Esophagus muscularis mucosa (tissue), 4 donors: ENCODE measurements at places on chromosomes 3 and 15. TPM values are rescaled to one million over a fixed set of nuclear protein-coding genes. Genes with fewer than 3 reads are reported as not detected.
A peak's percentile ranks its signal among the peaks of the same experiment; 100 is the strongest.

DNA sequence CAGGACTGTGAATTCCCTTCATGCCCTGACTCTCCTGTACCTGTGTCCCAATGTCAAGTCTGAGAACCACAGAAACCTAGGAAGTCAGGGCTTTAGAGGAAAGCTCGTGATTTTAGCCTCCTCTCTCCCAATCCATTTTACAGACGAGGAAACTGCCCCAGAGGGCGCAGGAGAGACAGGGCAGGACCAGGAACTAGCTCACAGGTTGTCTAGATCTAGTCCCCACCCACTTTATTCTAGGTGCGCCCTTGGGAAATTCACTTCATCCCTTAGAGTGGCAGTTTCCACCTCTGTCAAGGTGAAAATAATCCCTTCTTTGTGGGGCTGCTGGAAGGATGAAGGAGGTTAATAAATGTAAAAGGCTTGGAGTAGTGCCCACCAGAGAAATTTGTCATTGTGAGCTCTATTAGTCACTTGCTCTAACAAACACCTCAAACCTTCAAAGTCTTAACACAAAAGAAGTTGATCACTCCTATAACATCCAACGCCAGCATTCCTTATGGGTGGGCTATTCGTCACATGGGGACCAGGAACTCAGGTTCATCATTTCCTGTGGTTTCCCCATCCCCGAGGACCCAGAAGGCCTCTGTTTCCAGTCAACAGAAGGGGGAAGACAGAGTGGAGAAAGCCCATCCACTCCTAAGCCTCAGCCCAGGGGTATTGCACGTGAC lies 282.3 kb downstream of the XXYLT1 start:
- no peaks in the 10 kb centered on the region for H3K27me3 ChIP-seq
- no peak overlapping the region for H3K4me3 ChIP-seq

GRCh38 chr3:136209921-136210320 lies 13.8 kb upstream of the MSL2 start:
- no peak overlapping the region for H3K27ac ChIP-seq
- H3K36me3 ChIP-seq: no peaks in the 10 kb centered on the region
- no peak for DNase-seq
- H3K27me3 ChIP-seq: no peaks in the 10 kb centered on the region
- H3K4me3 ChIP-seq: no peak overlapping the region

DNA sequence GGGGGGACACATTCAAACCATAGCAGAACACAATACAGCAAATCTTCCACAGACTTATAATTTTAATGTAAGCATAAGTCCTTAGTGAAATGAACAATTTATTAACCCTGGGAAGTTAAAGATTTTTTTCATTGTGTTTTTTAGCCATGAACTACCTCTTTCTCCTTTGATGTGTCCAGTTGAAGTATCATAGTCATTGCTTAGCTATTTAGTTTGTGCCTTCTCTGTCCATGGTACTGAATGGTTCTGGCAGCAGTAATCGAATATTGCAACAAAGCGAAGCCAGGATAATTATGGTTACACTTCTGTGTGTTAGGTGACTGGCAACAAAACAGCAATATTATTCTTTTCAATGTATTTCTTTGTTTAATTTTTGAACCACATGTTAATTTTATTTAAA lies 403.0 kb upstream of the ONECUT1 start:
- H3K36me3 ChIP-seq: no peaks in the 10 kb centered on the region
- no peak overlapping the region for H3K27ac ChIP-seq
- H3K4me1 ChIP-seq: peaks cover 8% of the 10 kb centered on the region
- H3K4me3 ChIP-seq: no peak overlapping the region

- no peaks in the 10 kb centered on the region for H3K4me1 ChIP-seq
- H3K36me3 ChIP-seq: no peaks in the 10 kb centered on the region
- no peaks in the 10 kb centered on the region for H3K27me3 ChIP-seq
- H3K27ac ChIP-seq: no peak overlapping the region
- no peak overlapping the region for H3K4me3 ChIP-seq
Observed at GRCh38 chr15:91517491-91518200, 335.9 kb upstream of the SLCO3A1 start.

- H3K4me3 ChIP-seq: no peak overlapping the region
- H3K27ac ChIP-seq: no peak overlapping the region
- peaks cover 39% of the 10 kb centered on the region for H3K4me1 ChIP-seq
- peaks cover 11% of the 10 kb centered on the region for H3K27me3 ChIP-seq
- H3K36me3 ChIP-seq: peaks cover 25% of the 10 kb centered on the region
- no peak for DNase-seq
Observed at GRCh38 chr15:89652131-89652530, 3.1 kb downstream of the KIF7 start.

Gene SPRED1
- 17.1 TPM for total RNA-seq

DNA sequence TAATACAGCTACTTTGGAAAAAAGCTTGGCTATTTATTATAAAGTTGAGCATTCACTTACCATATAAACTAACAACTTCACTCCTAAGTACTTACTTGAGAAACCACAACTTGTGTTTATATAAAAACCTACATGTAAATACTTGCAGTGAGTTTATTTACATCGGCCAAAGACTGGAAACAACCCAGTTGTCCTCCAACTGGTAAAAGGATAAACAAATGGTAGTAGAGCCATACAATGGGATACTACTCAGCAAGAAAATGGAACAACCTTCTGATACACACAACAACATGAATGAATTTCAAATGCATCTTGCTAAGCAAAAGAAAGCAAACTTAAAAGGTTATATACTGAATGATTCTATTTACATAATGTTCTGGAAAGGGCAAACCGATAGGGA lies 63.7 kb downstream of the SLC7A14 start:
- no peak overlapping the region for H3K4me3 ChIP-seq
- no peaks in the 10 kb centered on the region for H3K36me3 ChIP-seq
- no peak overlapping the region for H3K27ac ChIP-seq
- no peaks in the 10 kb centered on the region for H3K4me1 ChIP-seq

DNA sequence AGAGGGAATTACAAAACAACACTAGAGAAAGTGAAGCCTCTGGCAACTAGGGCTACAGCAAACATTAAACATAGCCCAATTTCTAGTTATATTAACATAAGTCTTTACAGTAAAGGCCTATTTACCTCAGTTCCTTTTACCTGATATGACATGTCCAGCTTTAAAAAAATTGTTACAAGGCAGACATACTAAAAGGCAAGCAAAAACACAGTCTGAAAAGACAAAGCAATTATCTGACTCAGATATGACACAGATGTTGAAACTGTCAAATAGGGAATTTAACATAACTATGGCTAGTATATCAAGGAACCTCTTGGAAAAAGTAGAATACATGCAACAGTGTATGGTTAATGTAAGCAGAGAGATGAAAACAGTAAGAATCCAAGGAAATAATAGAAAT lies 238.6 kb downstream of the RAP2B start:
- no peak for DNase-seq
- H3K27ac ChIP-seq: no peak overlapping the region
- no peaks in the 10 kb centered on the region for H3K27me3 ChIP-seq
- no peak overlapping the region for H3K4me3 ChIP-seq
- no peaks in the 10 kb centered on the region for H3K36me3 ChIP-seq

Gene NEO1
- 61.2 TPM for total RNA-seq

DNA sequence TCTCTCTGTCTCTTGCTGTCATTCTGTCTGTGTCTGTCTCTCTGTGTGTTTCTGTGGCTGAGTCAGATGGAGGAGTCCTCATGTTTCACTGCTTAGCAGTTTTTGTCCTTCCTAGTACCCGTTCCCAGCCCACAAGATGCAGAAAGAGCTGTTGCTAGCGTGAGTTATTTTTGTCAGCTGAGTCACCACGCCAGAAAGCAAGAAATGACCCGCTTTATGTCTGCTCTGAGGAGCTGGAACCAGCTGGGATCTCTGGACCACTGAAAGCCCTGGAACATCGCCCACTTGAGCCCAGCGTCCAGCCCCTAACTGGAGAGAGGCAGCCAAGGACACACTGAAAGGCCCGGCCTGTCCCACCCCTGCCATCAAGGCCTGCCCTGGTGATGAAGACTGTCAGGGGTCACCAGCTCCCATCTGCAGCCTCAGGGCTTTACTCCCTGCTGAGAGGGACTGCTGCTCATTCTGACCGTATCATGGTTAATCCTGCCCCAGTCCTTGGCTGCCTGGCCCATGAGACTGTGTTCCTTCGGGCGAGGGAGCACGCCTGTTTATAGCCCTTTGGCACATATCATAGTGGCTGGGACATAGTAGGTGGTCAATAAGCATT lies 101.7 kb upstream of the TPM1 start:
- H3K4me3 ChIP-seq: no peak overlapping the region
- peak overlapping the region; percentile 85 for H3K27ac ChIP-seq
- H3K4me1 ChIP-seq: peaks cover 33% of the 10 kb centered on the region
- DNase-seq: peak; percentile 94

Gene NR1I2
- not detected for total RNA-seq

DNA sequence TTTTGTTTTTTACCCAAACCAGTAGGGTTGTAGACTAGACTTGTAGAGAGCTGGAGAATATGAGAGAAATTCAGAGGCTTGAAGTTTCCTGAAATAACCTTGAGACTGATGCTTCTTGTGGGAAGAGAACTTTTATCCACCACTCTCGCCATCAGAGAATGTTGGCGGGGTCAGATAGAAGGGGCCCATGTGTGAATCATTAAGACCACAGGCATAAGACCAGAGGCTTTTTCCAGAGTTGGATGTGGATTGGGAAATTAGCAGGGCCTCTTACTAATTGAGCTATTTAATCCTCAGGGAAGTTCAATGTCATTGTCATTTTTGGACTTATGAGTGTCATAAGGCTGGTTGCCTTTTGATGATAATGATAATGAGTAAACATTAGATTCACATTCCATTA lies 246.9 kb upstream of the THRB start:
- no peaks in the 10 kb centered on the region for H3K36me3 ChIP-seq
- H3K4me3 ChIP-seq: no peak overlapping the region
- H3K27ac ChIP-seq: no peak overlapping the region
- no peak for DNase-seq
- no peaks in the 10 kb centered on the region for H3K4me1 ChIP-seq
- no peaks in the 10 kb centered on the region for H3K27me3 ChIP-seq

DNA sequence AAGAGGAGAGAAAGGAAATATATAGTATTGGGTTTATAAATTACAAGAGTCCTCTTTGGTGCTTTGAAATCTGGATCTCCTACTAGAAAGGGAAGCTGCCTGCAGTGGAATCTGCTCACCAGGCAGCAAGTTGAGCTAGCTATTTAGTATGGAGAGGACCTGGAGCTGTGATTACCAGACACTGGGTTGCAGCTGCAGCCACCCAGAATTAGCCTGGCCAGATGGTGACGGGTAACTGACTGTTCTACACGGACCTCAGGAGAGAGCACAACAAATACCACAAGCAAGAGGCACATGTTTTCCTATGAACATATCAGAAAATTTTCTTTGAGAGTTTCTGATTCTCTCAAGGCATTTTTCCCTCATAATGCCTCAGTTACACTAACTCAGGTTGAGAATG lies 46.5 kb downstream of the SYNPR start:
- no peak for DNase-seq
- no peak overlapping the region for H3K27ac ChIP-seq
- no peaks in the 10 kb centered on the region for H3K4me1 ChIP-seq
- H3K27me3 ChIP-seq: no peaks in the 10 kb centered on the region

DNA sequence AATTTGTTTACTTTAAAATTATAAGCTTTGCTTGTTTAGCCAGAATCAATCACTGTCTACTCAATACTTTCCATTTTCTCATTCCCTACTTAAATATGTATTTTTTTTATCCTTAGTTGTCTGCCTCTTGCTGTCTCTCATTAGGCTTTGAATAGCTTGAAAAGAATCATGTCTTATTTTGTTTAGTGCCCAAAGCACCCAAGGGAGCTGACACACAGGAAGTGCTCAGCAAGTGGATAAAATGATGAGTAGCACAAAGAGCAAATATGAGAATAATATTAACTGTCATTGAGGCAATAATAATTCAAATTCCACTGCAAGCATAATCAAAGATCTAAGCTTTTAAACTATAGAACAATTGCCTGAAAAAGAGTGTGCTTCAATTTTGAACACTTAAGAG lies 19.0 kb upstream of the IL1RAP start:
- no peaks in the 10 kb centered on the region for H3K27me3 ChIP-seq
- no peak overlapping the region for H3K27ac ChIP-seq
- no peak for DNase-seq
- H3K4me1 ChIP-seq: no peaks in the 10 kb centered on the region
- no peaks in the 10 kb centered on the region for H3K36me3 ChIP-seq

Gene GNAT1
- not detected for total RNA-seq

- DNase-seq: no peak
- no peak overlapping the region for H3K27ac ChIP-seq
- H3K4me3 ChIP-seq: no peak overlapping the region
- no peaks in the 10 kb centered on the region for H3K27me3 ChIP-seq
- H3K4me1 ChIP-seq: peaks cover 9% of the 10 kb centered on the region
- H3K36me3 ChIP-seq: no peaks in the 10 kb centered on the region
Observed at GRCh38 chr3:46378426-46378942, 7.7 kb downstream of the CCR5 start.

- no peaks in the 10 kb centered on the region for H3K36me3 ChIP-seq
- peak overlapping the region; percentile 81 for H3K27ac ChIP-seq
- DNase-seq: no peak
Observed at GRCh38 chr3:99929745-99930139, 112.1 kb downstream of the CMSS1 start.

GRCh38 chr3:100334488-100335351 lies at the start of gene NIT2:
TSS of gene NIT2 (plus strand) at chr3:100334757. CDS start at chr3:100334792, 35 bp downstream.
- peaks cover 9% of the 10 kb centered on the region for H3K4me1 ChIP-seq
- peak within 1 kb of the TSS; percentile 74 for H3K4me3 ChIP-seq
- peak; percentile 94 for DNase-seq
- H3K27me3 ChIP-seq: no peaks in the 10 kb centered on the region

DNA sequence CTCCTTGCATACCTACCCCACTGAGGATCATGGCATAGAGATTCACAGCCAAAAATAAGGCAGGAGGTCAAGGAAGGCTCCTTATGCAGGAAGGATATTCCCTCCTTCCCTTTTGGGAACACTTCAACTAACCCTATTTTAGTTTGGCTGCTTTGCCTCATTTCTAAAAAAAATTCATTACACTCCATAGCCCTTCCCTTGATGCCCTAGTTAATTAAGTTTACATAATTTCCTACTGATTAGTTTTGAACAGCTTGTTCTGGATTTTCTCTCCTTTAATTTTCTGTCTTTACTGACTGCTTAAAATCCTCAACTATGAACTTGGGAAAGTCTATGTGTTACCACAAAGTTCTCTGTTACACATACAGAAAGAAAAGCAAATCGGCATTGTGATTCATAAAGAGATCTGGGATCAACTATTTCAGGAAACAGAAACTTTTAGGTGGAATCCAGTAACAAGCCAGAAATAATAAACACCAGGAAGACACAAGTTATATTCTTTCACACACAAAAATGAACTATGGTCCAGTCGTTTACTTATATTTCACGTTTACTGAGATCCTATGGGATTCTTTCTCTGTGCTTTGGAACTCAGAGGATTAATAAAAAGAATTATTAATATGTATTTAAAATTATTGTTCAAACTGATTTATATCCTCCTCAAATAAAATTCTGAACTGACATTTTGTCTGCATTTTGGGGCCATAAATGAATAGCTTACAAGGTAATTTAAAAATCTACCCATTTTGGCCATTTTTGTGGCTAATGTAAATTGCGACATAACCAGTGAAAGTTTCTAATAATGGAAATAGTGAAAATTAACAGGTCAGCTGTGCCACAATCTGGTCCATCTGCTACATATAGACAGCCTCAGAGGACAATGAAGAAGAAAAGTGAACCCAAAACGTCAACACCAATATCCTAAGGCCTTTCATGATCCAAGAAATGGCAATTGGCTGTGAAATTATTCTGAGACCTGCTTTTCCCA lies 113.8 kb downstream of the FRMD5 start:
- H3K36me3 ChIP-seq: no peaks in the 10 kb centered on the region
- no peak overlapping the region for H3K27ac ChIP-seq
- no peaks in the 10 kb centered on the region for H3K4me1 ChIP-seq
